ENCODE measurements at places on chromosomes 16 and 17. TPM values are rescaled to one million over a fixed set of nuclear protein-coding genes. Genes with fewer than 3 reads are reported as not detected.

- no peaks in the 10 kb centered on the region for H3K27me3 ChIP-seq
- H3K27ac ChIP-seq = peak overlapping the region; percentile 95
- no peaks in the 10 kb centered on the region for H3K36me3 ChIP-seq
- peaks cover 56% of the 10 kb centered on the region for H3K4me1 ChIP-seq
- no peak for DNase-seq
- H3K4me3 ChIP-seq = peak overlapping the region; percentile 87
Measured at GRCh38 chr17:42530952-42531454, 5.0 kb upstream of the NAGLU start.

- H3K27me3 ChIP-seq = no peaks in the 10 kb centered on the region
- H3K36me3 ChIP-seq = no peaks in the 10 kb centered on the region
- no peaks in the 10 kb centered on the region for H3K4me1 ChIP-seq
- no peak for DNase-seq
- H3K4me3 ChIP-seq = no peak overlapping the region
Measured at GRCh38 chr17:14581186-14581830, 280.4 kb downstream of the HS3ST3B1 start.

- no peak overlapping the region for H3K27ac ChIP-seq
- H3K4me3 ChIP-seq = no peak overlapping the region
- DNase-seq = no peak
- H3K4me1 ChIP-seq = peaks cover 4% of the 10 kb centered on the region
- H3K36me3 ChIP-seq = no peaks in the 10 kb centered on the region
- peaks cover 58% of the 10 kb centered on the region for H3K27me3 ChIP-seq
Measured at GRCh38 chr17:49483599-49484509, 11.2 kb upstream of the NGFR start.

GRCh38 chr17:55580596-55581133 is 69.4 kb upstream of the SMIM36 start:
- no peak overlapping the region for H3K4me3 ChIP-seq
- H3K36me3 ChIP-seq = no peaks in the 10 kb centered on the region
- H3K4me1 ChIP-seq = peaks cover 5% of the 10 kb centered on the region
- DNase-seq = no peak
- H3K27ac ChIP-seq = no peak overlapping the region
- H3K27me3 ChIP-seq = no peaks in the 10 kb centered on the region

DNA sequence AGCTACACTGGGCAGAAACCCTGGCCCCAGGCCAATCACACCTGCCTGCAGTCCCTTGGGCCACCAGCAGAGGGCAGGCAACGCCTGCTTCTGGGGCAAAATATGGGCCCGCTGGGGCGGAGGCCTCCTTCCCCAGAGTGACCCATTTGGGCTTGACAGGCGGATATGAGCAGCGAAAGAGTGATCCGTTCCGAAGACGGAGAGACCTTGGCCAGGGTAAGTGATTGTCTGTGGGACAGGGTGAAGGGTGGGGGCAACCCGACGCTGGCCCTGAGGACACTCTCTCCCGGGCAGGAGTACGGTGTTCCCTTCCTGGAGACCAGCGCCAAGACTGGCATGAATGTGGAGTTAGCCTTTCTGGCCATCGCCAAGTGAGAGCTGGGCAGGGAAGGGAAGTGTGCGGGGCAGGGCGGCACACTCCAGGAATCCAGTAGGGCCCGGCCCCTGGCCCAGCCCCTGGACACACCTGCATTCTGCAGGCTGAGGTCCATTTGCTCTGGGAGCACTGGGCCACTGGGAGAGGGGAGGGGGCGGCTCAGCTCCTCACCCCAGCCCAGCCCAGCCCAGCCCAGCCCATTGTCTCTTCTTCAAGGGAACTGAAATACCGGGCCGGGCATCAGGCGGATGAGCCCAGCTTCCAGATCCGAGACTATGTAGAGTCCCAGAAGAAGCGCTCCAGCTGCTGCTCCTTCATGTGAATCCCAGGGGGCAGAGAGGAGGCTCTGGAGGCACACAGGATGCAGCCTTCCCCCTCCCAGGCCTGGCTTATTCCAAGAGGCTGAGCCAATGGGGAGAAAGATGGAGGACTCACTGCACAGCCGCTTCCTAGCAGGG is 3.5 kb upstream of the NHERF1 start:
- H3K27ac ChIP-seq = peak overlapping the region; percentile 61
- H3K27me3 ChIP-seq = no peaks in the 10 kb centered on the region
- H3K4me1 ChIP-seq = peaks cover 72% of the 10 kb centered on the region
- DNase-seq = peak; percentile 64
- H3K36me3 ChIP-seq = peaks cover 5% of the 10 kb centered on the region

DNA sequence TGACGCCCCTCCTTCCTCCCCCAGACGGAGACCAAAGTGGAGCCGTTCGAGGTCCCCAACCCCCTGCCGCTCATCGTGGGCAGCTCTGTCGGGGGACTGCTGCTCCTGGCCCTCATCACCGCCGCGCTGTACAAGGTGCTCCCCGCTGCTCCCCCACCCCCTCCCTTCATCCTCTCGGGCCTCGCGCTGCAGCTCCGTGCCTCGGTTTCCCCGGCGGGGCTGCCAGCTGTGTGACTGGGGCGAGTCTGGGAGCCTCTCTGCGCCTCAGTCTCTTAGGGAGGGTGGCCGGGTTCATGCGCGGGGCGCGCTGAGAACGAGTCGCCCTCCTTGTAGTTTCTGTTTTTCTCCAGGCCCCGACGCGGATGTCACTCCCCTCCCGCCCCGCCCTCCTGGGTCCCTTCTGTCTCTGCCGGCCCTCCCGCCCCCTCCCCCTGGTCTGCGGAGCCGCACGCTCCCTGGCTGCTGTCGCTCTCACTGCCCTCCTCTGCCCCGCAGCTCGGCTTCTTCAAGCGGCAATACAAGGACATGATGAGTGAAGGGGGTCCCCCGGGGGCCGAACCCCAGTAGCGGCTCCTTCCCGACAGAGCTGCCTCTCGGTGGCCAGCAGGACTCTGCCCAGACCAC is 23.7 kb upstream of the ITGAX start:
- H3K4me1 ChIP-seq = peaks cover 43% of the 10 kb centered on the region
- peak overlapping the region; percentile 91 for H3K4me3 ChIP-seq
- no peaks in the 10 kb centered on the region for H3K36me3 ChIP-seq

DNA sequence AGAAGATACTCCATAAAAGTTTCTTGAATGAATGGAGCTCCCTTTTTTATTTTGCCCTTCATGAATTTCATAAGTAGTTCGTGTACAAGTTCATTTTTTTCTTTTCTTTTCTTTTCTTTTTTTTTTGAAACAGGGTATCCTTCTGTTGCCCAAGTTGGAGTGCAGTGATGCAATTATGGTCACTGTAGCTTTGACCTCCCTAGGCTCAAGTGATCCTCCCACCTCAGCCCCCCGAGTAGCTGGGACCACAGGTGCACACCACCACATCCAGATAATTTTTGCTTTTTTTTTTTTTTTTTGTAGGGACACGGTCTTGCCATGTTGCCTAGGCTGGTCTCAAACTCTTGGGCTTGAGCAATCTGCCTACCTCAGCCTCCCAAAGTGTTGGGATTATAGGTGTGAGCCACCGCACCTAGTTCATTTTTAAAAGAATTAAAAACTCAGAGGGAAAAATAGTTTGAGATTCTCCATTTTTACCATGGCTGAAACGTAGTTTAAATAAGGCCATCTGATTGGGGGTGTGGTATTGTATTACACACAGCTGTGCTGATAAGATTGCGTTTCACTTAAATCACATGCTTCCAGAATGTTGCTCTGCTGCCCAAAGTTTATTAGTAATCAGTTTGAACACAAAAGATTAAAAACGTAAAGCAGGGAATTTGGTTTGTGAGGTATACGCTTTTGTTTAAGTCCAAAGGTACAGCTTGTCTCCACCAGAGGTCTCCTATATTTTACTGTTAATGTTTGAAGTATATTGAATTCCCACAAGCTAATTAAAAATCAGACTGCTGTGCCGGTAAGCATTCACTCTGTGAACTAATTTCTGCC is 154.1 kb downstream of the SOCS1 start:
- no peak overlapping the region for H3K4me3 ChIP-seq
- no peak for DNase-seq
- H3K4me1 ChIP-seq = peaks cover 34% of the 10 kb centered on the region
- no peaks in the 10 kb centered on the region for H3K27me3 ChIP-seq

DNA sequence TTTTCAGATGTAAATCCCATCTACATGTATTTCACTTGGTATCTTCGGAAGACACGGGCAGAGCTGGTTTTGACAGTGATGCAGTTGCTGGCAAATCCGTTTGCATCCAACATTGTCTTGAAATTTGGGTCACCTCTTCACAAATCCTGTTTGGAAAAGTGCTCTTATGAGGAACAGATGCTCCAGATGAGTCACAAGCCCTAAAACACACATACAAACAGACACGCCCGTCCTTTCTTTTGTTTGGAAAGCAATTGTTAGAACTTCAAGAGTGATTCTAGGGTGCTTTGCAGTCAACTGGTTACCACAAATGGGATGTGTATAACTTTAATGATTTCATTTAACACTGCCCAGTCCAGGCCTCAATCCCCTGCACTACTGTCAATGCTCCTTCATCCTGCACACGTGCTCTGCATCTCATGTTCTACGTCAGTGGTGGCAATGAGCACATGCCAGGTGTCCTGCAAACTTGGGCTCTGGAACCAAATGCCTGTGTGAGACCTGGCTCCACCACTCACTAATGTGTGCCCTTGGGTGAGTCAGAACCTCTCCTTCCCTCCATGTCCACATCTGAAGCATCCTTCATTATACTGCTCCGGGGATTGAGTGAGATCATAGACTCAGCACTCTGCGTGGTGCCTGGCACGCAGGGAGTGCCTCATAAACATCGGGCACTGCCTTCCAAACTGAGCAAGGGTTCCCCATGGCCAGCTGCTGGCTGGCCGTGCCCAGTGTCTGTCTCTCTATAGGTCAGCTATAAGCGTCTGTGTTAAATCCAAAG is 19.3 kb upstream of the FOXF1 start:
- no peaks in the 10 kb centered on the region for H3K36me3 ChIP-seq
- H3K27ac ChIP-seq = no peak overlapping the region
- H3K27me3 ChIP-seq = peaks cover 58% of the 10 kb centered on the region

- no peak for DNase-seq
- H3K27me3 ChIP-seq = peaks cover 24% of the 10 kb centered on the region
- H3K27ac ChIP-seq = peak overlapping the region; percentile 77
Measured at GRCh38 chr16:1990351-1991134, 773 bp downstream of the SYNGR3 start.

DNA sequence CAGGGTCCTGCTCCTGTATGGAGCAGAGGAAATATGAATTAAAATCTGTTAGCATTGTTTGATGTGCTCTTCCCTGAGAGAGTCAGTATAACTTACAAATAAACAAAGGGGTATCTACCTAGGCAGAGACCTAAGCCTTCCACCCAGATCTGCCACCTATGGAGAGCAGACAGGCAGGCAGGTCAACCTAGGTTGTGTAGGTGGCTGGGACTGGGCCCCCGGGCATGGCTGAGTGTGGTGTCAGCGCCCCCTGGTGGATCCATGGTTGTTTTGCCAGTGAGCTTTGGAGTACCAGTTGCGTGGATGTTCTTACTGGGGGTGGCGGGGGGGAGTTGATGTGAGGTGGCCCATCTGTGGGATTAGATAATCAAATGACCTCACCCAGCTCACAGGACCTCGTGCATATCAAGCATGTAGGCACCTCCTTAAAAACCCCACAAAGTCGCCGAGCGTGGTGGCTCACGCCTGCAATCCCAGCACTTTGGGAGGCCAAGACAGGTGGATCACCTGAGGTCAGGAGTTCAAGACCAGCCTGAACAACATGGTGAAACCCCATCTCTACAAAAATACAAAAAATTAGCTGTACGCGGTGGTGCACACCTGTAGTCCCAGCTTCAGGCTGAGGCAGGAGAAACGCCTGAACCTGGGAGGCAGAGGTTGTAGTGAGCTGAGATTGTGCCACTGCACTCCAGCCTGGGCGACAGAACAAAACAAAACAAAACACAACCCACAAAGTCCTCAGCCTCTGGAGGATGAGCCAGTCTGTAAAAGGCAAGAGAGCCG is 17.6 kb downstream of the DUS2 start:
- no peak overlapping the region for H3K4me3 ChIP-seq
- peak; percentile 78 for DNase-seq
- peaks cover 12% of the 10 kb centered on the region for H3K4me1 ChIP-seq
- H3K36me3 ChIP-seq = no peaks in the 10 kb centered on the region
- no peaks in the 10 kb centered on the region for H3K27me3 ChIP-seq

DNA sequence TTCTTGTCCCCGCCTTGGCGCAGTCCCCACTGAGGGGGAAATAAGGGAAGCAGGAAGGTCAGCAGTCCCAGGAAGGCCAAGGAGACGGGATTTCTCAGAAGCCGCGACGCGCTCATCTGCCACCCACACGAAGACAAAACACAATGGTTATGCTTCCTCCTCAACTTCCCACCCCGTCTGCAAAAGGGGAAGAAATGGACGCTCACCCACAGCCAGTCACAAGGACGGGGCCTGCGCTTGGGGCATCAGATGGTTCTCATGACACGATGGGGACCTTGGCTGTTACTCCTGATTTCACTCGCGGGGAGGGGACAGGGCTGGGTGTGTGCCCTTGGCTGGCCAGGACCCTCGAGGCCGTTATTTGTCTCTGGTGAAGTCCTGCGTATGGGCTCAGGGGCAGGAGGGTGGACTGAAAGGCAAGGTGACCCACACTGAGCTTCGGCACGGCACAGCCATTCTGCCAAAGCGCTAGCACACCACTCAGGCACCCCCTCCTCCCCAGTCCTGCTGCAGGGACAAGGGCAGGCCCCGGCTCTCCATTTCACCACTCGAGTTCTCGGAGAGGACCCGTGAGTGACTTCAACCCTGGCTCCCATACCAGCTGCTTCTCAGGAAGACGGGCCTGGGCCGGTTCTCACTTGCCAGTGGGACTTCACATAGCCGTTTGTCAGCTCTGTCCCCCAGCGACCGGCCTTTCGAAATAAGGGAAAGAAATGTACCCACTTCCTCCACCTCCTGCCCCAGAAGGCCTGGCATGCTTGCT is 84.5 kb downstream of the ABR start:
- DNase-seq = no peak
- H3K27me3 ChIP-seq = no peaks in the 10 kb centered on the region
- H3K4me1 ChIP-seq = peaks cover 24% of the 10 kb centered on the region
- no peak overlapping the region for H3K4me3 ChIP-seq
- H3K27ac ChIP-seq = no peak overlapping the region

GRCh38 chr17:66331038-66331816 is 28.8 kb downstream of the PRKCA start:
- no peaks in the 10 kb centered on the region for H3K27me3 ChIP-seq
- DNase-seq = peak; percentile 68
- peak overlapping the region; percentile 98 for H3K27ac ChIP-seq
- H3K36me3 ChIP-seq = peaks cover 7% of the 10 kb centered on the region
- H3K4me1 ChIP-seq = peaks cover 45% of the 10 kb centered on the region

DNA sequence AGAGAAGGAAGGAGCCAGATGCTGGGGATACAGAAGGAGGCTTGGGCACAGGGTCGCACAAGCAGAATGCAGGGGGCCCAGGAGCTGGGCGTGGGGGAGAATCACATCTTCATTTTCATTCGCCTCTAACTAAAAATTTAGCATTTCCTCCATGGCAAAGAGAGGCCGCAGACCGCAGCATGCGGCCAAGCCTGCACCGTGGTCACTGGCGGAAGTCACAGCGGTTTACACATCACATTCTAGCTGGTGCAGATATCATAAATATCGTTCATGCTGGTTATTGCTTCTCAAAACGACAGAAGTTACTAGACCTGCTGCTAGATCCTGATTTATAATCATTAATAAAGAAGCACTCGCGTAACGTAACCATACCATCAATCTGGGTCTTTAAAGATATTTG is 162.0 kb downstream of the NTN1 start:
- peak overlapping the region; percentile 50 for H3K4me3 ChIP-seq
- H3K36me3 ChIP-seq = no peaks in the 10 kb centered on the region
- no peak overlapping the region for H3K27ac ChIP-seq
- DNase-seq = no peak
- no peaks in the 10 kb centered on the region for H3K4me1 ChIP-seq
- peaks cover 11% of the 10 kb centered on the region for H3K27me3 ChIP-seq

GRCh38 chr17:14072881-14073280 is 3.6 kb downstream of the COX10 start:
- DNase-seq = no peak
- H3K4me1 ChIP-seq = peaks cover 23% of the 10 kb centered on the region

SRCIN1 gene
- polyA plus RNA-seq = not detected

CPD gene
- 7.6 TPM for polyA plus RNA-seq

ZSCAN10 gene
- not detected for polyA plus RNA-seq

HS3ST3A1 gene
- 0.76 TPM for polyA plus RNA-seq

CMTM1 gene
- polyA plus RNA-seq = 0.50 TPM

CDRT15L2 gene
- not detected for polyA plus RNA-seq

Measured in naive thymus-derived CD8-positive, alpha-beta T cell (primary cell).